Esophagus squamous epithelium (tissue), 5 donors: ENCODE measurements at places on chromosomes 3 and 15.

DNA sequence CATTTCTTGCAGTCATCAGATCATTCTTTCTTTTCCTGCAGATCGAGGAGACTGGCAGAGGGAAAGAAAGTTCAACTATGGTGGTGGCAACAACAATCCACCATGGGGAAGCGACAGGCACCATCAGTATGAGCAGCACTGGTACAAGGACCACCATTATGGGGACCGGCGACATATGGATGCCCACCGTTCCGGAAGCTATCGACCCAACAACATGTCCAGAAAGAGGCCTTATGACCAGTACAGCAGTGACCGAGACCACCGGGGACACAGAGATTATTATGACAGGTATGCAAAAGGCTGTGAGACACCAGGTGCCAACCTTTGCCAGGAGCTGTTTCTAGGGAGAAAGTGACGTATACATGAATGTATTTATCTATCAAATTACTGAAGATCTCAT, 69.0 kb downstream of the RGMA start:
- DNase-seq = no peak

DNA sequence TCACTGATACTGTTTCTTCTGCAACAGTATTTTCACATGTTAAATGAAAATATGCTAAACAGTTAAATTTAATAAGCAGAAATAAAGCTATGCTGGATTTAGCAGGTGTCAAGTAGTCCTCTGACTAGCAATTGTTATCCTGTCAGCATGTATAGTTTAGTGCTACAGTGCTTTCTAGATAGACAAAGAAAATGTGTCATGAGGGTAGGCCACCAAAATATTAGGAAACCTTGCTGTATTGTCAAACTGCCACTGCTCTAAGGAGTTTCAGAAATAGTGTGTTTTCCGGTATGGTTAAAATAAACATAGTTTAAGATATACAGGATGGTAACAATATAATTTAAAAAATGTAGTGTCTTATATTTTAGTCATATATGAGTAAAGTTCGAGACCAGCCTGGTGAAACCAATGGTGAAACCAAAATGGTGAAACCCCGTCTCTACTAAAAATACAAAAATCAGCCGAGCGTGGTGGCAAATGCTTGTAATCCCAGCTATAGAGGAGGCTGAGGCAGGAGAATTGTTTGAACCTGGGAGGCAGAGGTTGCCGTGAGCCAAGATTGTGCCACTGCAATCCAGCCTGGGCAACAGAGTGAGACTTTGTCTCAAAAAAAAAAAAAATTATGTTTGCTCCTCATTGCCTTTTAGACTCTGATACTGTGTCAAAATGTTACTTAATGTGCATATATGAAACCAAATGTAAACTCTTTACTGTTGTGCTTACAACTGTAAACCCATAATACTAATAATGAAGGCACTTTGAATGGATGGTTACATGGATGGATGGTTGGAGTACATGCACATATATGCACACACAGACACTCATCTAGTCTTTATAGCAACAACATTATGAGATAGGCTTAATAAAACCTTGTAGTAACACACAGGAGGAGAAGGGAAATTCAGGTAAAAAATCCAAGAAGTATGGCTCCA, 204.8 kb downstream of the RSRC1 start:
- no peak for DNase-seq

DNA sequence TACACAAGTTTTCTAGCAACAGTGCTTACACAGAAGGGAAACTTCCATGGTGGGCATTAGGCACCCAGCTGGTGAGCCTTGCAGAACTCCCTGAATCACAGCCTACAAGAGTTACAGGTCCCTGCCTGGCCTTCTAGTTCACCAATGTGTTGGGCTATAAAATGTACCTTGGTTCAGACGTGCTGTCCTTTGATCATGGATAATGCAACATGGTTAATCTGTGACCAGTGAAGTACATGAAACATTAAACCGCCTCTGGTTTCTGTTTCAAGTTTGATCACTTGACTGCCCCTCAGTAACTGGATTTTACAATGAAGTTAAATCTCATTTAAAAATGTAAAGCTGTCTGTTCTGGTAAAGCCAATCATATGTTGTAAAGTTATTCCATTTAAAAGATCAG, 51.8 kb downstream of the FMN1 start:
- DNase-seq = no peak

- no peak for DNase-seq
These were observed 66.5 kb upstream of the BCL6 start for GRCh38 chr3:187811585-187812250.

DNA sequence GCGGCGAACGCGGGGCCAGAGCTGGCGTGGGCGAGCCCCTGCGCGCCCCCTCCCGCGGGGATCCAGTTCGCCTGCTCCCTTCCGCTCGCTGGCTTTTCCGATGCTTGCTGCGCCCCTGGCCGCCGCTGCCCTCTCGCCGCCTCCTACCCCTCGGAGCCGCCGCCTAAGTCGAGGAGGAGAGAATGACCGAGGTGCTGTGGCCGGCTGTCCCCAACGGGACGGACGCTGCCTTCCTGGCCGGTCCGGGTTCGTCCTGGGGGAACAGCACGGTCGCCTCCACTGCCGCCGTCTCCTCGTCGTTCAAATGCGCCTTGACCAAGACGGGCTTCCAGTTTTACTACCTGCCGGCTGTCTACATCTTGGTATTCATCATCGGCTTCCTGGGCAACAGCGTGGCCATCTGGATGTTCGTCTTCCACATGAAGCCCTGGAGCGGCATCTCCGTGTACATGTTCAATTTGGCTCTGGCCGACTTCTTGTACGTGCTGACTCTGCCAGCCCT, 721 bp downstream of the P2RY1 start:
- no peak for DNase-seq

DNA sequence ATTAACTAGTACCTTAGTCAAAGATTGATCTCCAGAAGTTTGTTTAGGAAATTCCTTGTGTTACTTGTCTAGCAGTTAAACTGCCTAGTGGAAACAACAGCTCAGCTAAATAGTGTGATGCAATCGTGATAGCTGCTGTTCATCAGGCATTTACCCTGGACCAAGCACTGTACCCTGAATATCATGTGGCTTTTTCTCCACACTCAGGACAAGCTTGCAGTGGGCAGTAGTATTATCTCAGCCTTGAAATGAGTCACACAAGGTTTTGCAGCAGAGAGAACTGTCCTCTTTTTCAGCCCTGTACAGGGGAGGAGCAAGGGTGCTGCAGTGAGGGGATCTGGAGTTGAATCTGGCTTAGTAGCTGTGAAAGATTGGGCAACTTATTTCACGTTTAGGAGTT, 208.4 kb downstream of the TP63 start:
- no peak for DNase-seq

- DNase-seq = no peak
These were observed at the start of gene AADAC for GRCh38 chr3:151813799-151814198. Gene AADAC (plus strand): TSS chr3:151814116. CDS start chr3:151814163, 47 bp downstream.

DNA sequence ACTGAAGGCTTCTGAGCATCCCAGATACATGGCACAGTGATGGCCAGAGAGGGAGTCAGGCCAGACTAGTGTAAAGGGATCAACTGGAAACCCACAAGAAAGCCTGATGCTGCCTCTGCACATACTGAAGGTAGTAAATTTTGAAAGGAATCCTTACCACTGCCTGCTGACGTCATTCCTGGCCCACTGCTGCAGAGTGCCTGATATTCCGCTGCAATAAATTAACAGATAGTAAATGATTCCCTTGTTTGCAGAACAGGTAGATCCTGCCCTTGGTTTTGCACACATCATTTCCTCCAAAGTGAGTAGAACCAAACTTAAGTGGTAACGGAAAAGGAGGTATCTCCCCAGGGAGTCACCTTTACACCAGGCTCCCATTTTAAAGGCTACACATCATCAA, 146.7 kb downstream of the FBN1 start:
- no peak for DNase-seq

GRCh38 chr3:128073807-128074206, 21.6 kb downstream of the SEC61A1 start:
- no peak for DNase-seq

DNA sequence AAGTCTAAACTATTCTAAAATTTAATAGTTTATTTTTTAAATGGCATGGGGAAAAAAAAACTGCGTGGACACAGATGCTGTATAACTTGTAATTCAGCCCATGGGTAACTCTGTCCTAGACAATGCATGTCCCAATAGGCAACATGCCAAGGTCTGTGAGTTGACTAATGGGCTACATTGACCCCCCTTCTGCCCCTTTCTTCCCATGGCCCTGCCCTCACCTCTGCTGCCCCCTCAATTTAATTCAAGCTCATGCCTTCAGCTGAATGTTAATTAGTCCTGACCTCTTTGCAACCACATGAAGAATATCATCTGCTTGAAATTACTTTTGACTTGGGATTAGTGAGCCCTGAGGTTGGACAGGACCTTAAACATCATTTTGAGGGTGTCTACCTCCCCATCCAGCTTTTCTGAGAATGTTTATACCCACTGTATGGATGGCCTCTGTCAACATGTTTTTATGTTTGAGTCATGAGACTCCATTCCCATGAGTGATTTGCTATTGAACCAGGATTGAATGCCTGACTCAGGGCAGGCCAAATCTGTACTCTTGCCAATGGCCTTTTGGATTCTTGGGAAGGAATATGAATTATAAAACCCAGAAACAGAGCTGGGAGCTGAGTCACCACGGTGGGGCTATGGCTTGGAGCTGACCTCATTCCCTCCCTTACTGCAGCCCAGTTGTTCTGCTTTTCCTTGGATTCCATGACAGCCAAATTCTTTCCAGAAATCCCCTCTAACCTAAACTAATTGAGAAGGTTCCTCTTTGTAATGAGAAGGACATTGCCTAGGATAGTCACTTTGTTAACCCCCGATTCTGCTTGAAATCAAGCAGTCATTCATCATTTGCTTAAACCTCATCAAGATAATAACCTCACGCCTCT, 33.5 kb upstream of the PDE8A start:
- no peak for DNase-seq

- no peak for DNase-seq
These were observed 33.9 kb downstream of the RAB27A start for GRCh38 chr15:55255714-55256113.

GRCh38 chr3:40019376-40019775, 210.0 kb downstream of the MYRIP start:
- no peak for DNase-seq

- DNase-seq = no peak
These were observed 40.1 kb downstream of the TMEM44 start for GRCh38 chr3:194592798-194593752.

GRCh38 chr3:139944256-139944910, 9.4 kb downstream of the CLSTN2 start:
- DNase-seq = no peak

DNA sequence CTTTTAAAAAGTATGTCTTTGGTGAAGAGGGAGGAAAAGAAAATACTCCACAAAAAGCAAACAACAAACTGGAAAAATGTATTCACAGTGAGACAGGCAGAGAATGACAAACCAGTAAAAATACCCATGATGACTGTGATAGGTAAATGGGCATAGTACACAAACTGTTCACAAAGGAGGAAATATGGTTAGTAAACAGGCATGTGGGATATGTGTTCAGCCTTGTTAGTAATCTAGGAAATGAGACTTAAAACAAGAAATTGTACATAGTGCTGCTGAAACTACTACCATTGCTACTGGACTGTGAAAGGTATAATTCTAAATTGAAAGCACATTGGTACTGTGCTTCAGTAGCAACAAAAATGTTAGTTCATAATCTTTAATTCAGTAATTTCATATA, 50.1 kb downstream of the UBE2E2 start:
- no peak for DNase-seq

DNA sequence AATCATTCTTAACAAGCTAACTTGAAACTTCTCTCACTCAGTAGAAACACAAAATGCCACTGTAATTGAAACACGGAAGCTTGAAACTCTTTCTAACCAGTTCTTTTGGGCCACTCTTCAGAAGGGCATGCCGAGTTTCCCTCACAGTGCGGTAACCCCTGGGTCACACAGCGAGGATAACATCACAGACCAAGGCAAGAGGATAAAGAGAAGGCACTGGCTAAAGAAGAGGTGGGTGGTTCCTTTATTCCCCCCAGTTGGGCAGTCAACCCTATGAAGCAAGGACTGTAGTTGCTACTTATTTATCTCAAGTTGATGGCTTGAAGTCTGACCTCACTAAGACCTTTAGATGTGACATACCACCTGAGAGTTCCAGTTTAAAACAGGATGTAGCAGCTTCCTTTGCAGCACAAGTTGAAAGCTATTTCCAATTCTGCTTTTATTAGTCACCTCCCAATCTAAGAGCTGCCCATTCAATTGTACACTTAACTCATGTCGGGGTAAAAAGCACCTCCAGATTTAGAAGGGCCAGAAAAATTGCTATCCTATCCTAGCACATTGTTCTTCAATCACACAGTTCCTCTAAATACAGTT, 272.4 kb downstream of the TIGIT start:
- DNase-seq = no peak

DNA sequence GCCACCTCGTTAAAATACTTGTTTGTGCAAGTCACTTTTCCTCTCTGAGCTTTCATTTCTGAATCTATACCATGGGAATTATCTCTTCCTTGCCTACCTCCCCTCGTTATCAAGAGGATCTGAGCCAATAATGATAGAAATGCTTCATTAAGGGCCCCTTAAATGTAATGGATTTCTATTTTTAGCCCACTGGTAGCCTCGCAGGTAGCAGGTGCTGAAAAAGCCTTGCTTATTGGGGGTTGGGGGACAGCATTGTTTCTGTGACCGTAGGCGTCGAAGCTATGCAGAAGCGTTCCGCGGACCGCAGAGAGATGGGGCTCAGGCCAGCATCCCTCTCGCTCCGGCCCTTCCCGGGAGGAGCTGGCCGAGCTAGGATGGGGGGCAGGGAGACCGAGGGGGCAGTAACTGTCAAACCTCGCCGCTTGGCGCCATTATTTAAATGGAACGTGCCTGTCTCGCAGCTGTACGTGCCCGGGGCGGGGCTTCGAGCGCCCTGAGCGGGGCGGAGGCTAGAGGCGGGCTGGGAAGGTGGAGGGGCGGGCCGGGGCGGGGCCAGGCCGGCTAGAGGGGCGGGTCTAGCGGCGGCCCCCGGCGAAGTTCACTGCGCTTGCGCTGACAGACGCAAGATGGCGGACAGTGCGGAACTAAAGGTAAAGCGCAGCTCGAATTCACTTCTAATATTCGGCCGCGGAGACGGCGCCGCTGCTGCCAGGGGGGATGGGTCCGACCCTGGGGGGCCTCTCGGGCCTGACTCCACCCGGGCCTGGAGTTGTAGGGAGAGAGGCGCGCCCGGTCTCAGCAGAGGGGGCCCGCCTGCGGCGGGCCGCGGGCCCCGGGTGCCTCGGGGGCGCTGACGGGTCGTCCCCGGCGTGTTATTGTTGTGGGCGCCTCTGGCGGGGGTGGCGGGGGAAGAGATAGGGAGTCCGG, at the start of gene PIAS1:
Gene PIAS1, plus strand, starts transcription at position 615 of the 927 bp plus-strand sequence. Its CDS starts 12 bp downstream, at position 627.
- DNase-seq = peak; percentile 76
